ENCODE measurements at places on chromosomes 3 and 15.
A peak's percentile ranks its signal among the peaks of the same experiment; 100 is the strongest.

DNA sequence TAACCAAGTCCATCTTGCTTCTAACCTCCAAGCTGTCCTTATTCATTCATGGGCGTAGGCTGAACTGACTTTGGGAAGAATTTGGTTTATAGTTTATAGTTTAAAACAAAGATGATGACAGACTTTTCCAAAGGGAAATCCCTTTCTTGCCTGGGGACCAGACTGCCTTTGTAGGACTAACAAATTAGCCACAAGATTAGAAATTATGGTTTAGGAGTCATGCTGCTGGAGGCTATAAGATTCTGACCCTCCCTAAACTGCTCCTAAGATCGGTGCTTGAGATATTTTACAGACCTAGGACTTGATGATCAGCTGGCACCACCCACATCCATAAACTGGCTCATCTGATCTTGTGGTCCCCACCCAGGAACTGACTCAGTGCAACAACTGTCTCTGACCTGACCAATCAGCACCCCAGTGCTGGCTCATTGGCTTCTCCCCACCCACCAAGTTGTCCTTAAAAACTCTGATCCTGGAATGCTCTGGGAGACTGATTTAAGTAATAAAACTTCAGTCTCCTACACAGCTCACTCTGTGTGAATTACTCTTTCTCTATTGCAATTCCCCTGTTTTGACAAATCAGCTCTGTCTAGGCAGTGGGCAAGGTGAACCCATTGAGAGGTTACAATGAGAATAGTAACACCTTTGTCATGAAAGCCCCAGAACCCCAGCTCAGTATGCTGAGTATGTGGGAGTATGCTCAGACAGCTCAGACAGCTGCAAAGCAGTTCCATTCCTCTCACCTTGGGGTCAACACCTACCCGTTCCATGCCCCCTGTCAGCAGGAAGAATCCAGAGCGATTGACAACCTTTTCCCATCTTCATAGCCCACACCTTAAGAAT, 51.6 kb upstream of the C15orf39 start:
- no peak for DNase-seq

- DNase-seq: peak; percentile 39
Measured at GRCh38 chr3:1275495-1275894, 182.7 kb downstream of the CNTN6 start.

DNA sequence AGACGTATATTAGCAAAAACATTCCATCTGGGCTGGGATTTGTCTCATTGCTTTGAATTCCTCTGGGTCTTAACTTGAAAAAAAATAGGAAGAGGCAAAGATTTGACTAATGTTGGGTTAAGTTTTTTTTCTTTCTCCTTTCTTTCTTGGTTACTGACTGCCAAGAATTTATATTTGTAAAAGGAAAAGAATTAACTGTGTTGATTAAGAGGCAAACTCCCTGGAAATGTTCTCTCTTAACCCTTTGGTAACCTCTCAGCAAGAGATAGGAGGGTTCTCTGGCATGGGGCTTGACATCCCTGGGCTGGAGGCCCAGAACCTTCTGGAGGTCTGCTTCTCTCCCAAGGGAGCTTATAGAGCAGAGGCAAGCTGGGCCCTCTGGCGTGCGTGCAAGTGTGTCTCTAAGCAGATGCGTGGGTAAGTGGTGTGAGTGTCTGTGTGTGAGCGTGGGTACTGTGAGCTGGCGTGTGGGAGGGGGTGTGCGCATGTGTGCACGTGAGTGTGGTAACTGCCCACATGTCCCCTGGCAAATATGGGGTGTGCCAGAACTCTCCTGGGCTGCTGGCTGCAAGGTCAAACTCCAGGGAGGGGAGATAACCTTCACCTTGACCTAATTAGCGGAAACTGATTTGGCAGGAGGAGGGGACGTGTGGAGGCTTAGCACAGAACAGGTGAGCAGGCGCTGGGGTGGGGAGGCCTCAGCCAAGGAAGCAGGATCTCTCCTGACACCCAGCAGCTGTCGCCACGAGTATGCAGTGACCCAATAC, 49.4 kb upstream of the MAGEF1 start:
- no peak for DNase-seq

DNA sequence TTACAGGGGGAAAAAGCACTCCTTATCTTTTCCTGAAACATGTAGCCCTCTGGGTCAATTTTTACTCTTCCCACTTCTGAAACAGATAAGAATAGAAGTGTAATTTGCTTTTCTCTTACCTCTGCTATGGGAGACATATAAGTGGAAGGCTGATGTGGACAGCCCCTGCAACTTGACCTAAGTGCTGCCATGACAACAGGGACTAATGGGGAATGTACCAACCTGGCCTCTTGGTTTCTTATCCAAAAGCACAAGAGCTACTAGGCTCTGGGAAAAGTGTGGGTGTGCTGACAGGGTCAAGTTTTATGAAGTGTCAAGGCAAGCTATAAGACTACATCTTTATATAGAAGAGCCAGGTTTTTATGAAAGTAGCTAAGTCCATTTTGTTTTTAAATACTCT, 1246.5 kb downstream of the OTOL1 start:
- no peak for DNase-seq

DNA sequence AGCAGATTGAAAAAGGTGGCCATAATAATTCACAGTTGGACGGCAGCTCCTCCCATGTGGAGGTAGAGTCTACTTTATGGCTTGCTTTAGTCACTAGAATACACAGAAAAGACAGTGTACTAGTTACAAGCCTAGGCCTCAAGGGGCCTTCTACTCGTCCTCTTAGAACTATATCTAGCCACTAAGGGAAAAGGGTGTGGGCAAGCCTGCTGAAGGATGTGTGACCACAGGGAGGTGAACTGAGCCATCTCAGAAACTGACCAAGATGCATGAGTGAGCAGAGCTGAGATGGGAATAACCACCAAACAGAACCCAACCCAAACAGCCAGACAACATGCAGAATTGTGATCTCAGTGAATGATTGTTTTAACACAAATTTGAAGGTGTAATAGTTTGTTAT, 335.6 kb upstream of the LMCD1 start:
- no peak for DNase-seq

DNA sequence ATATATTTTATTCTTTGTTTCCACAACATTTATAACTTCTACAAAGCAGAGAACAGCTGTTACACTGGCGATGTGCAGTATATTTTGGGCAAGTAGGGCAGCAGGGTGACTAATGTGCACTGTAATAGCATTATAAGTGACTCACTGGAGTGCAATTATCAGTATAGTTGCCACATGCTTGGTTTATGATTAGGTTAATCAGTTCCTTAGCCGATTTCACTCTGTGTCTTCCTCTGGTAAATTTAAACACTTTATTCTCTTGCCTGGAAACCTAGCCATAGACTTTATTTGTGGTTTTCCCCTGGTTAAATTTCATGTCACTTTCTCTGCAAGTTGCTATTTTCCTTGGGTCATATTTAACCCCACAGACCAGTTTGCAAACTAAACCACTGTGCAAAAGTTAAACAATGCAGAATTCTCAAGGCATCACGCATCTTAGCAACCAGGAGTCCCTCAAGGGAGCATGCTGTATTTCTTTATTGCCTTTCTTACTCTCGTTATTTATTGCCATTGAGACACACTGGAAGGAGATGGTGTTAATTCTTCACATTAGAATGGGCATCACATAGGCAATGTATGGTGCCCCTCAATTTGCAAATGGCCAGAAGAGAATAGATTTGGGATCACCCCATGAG, 690.2 kb upstream of the DPPA4 start:
- DNase-seq: no peak

DNA sequence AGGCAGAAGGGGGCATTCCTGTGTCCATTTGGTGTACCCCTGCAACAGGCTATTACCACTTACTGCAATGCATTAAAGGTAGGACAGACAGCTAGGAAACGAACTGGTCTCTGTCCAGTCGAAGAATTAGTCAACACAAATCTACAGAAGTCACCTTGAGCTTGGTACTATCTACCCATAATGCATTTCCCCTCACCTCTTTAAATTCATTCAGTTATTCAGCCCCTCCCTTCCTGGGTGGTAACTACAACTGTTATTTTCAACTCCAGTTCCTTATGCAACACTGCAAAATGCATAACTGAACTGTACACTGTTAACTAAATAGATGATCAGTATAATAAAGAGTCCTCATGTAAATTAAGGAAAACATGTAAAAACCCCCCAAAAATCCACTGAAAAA, 77.6 kb downstream of the MAGI1 start:
- DNase-seq: no peak

DNA sequence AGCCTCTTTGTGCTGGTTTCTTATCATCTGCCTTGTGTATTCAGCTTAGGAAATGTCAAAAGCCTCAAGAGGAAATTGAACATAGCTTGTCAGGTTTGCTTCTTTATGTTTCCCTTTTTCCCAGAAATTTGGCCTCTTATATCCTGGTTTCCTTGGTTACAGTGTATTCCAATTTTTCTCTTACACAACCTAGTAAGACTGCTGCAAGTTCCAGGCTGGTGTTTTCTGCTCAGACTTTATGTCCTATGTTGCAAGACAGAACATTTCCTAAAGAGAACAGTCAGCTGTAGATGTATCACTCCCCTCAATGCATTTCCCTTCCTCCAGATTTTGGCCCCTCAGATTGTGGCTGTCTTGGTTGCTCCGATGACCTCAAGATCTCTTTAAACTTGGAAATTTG, 102.5 kb downstream of the SH3GL3 start:
- no peak for DNase-seq

- DNase-seq: no peak
Measured at GRCh38 chr15:25464784-25465183, 26.0 kb upstream of the UBE3A start.

- peak; percentile 36 for DNase-seq
Measured at GRCh38 chr3:29525254-29525881, 244.5 kb downstream of the RBMS3 start.

DNA sequence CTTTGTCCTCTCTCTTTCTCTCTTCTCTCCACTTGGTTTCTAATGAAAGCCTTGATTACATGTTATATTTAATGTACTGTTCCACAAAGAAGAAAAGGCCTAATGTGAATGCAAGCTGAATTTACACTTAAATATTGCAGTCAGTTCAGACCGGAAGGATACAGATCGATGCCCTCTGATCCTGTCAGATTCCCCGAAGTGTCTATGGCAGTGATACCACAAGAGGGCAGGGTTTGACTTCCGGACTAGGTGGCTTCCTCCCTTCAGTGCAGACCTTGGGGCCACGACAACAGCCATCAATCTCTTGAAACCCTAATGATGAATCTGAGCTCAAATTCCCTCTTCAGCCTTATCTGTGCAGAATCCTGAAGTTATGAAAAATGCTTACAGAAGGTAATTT, 29.5 kb downstream of the AGTR1 start:
- DNase-seq: peak; percentile 39

- no peak for DNase-seq
Measured at GRCh38 chr3:71107926-71108325, 475.6 kb downstream of the FOXP1 start.

- no peak for DNase-seq
Measured at GRCh38 chr3:31263897-31264296, 268.8 kb upstream of the STT3B start.

Data from NCI-H69 (cell line).